Stimulated activated CD4-positive, alpha-beta T cell treated with anti-CD3 and anti-CD28 coated beads, TNF-alpha, amount 100 ng/mL, for 48 hours (primary cell): ENCODE measurements at places on chromosomes 6 and 20.

DNA sequence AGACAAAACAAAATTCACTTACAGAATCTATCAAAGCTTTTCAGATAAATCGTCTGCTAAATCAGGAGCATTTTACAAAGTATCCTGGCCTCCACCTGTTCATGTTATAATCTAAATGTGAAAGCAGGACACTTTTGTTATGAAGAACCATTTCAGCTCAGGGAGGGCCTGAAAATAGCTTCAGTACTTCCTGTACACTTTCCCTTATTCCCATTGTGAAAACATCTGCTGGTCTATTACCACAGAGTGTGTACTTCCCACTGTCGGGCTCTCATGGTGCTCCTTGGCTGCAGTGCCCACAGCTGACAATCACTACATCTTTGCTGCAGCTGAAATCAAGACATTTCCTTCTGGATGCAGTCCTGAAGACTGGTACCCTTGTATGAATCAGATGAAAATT lies 128.1 kb downstream of the OPRM1 start:
- DNase-seq, result no peak

GRCh38 chr6:34374069-34374468 lies 18.4 kb downstream of the NUDT3 start:
- DNase-seq, result no peak

GRCh38 chr6:53956068-53956711 lies 155.1 kb upstream of the MLIP start:
- no peak for DNase-seq

DNA sequence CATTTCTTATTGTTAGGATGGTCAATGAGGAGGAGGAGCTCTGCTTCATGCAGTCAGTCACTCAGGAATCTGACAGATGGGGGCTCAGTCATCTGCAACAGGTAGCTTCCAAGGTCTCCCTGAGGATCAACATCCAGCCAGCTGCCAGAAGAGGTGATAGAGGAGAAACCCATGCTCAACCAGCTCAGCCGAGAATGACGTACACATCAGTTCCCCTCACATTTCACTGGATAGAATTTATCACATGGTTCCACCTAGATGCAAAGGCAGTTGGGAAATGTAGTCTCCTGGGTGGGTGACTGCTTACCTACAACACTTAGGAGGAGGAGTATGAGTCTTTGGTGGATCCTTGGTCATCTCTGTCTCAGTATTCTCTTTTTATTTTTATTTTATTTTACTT lies 144.5 kb downstream of the CEBPB start:
- no peak for DNase-seq

GRCh38 chr20:15162079-15162647 lies 824.8 kb upstream of the FLRT3 start:
- DNase-seq, result no peak

GRCh38 chr6:17851720-17852161 lies 135.7 kb downstream of the KIF13A start:
- DNase-seq, result no peak

DNA sequence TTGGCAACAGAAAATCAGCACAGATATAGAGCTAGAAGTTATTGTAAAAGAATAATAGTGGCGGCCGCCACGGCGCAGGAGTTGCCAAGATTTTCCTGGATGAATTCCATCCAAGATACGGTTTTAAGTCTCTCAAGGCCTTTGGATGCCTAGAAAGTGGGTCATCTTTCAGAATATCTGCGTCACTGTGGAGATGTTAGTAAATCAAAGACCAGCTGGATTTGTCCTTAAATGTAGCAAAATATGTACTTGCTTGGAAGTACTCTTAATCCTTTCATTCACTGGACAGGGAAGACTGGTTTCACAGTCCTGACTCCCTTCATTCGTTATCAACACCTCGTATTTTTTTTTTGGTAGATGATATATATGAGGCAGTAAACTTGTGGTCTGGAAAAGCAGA lies 83.0 kb downstream of the SLC22A3 start:
- DNase-seq, result no peak

DNA sequence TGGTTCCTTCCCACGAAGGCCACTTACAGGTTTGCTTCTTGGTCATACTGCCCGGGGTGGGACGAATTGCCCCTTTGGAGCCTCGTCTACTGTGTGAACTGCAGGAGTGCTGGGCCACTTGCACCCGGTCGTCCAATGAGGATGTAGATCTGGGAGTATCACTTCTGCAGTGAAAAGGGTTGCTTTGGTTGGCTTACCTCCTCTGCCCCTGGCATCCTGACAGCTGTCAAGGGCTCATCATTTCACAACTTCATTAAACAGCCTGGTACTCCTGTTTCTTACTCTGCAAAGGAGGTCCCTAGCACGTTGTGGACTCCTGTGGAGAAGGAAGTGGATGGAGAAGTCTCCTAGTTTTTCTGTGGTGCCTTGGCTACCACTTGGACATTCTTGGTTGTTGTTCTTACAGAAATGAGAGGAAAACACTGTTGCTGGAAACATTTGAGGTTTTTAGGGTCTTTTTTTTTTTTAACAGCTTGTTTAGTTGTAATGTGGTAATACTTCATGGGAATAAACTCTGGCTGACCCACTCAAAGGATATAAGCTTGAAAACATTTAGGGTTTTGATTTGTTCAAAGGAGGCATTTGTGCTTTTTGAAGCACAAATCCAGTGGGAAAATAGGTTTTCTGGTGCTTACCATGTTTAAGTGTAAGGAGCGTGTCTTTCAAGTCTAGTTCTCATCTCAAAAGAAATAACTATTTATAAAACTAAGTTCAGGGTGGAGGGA lies 60.7 kb downstream of the AKAP12 start:
- DNase-seq, result no peak

- no peak for DNase-seq
Observed at GRCh38 chr20:46938434-46938833, 43.8 kb downstream of the EYA2 start.

DNA sequence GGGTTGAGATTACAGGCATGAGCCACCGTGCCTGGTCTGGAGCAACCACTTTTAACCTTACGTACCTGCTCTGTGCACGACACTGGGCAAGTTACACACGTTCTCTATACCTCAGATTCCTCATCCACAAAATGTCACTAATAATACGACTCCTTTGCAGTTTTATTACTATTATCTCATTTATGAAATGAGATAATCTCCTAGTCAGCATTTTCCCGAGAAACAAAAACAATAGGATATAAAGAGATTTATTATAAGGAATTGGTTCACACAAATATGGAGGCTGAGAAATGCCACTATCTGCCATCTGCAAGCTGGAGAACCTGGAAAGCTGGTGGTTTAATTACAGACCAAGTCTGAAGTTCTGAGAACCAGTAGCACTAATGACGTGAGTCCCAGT lies 12.0 kb upstream of the KIF13A start:
- DNase-seq, result no peak

- DNase-seq, result no peak
Observed at GRCh38 chr6:45822246-45822812, 193.3 kb downstream of the CLIC5 start.

DNA sequence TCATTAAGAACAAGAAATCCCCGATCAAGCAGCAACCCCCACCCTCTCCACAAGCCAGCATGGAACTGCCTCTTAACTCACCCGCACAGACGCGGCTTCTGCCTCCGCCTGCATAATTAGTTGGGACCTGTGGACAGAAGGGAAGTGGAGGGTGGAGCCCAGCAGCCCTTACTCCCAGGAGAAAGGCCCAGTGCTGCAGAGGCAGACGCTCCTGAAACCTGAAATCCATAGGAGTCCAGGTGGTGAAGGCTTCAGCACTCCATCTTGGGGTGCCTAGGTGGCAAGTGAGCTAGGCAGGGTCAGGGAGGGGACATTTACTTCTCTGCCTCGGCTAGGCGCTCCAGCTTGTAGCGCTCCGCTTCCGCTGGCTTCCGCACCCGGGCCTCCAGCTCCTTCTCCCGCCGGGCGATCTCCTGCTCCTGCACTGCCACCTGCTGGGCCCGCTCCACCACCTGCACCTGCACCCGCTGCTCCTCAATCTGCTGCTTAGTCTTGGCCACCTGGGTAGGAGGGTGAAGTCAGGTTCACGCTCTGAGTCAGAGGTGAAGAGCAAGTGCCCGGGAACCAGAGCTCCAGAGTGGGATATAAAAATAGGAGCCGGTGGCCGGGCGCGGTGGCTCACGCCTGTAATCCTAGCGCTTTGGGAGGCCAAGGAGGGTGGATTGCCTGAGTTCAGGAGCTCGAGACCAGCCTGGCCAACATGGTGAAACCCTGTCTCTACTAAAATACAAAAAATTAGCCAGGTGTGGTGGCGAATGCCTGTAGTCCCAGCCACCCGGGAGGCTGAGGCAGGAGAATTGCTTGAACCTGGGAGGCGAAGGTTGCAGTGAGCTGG lies 10.7 kb downstream of the TUBB start:
- DNase-seq, result peak; percentile 85

GRCh38 chr6:2111162-2111677 lies 134.2 kb downstream of the GMDS start:
- no peak for DNase-seq

GRCh38 chr20:38181207-38181801 lies 16.2 kb upstream of the TGM2 start:
- DNase-seq, result no peak

DNA sequence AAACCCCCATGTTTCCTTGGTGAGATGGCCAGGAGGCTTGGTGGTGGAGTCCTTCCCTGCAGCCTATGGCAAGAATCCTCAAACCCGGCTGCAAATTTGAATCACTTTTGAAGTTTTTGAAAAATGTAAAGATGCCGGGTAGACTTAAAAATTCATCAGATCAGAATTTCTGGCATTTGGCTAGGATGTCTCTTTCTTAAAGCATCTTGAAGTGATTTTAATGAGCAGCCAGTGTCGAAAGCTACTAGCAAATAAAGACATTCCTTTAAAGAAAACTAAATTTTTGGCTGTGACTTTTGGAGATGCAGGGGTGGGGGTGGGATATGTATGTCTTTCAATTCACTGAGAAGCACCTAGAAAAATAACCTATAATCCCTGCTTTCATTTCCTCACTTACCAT lies 25.6 kb upstream of the NOX3 start:
- DNase-seq, result no peak

- DNase-seq, result no peak
Observed at GRCh38 chr6:85995339-85996033, 352.8 kb upstream of the SYNCRIP start.

DNA sequence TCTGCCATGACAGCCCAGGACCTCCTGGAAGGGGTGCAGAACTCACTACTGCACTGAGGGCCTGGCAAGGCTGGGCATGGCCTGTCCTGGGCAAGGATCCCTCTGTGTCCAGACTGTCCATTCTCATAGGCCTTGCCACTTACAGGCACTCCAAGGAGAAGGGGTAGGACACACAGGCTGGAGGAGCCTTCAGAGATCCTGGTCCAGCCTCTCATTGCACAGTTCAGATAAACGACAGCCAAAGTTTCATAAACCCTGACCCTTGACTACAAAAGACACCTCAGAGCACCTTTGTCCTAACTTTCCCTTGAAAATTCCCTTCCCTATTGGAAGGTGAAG lies 19.6 kb downstream of the TGM3 start:
- DNase-seq, result no peak

DNA sequence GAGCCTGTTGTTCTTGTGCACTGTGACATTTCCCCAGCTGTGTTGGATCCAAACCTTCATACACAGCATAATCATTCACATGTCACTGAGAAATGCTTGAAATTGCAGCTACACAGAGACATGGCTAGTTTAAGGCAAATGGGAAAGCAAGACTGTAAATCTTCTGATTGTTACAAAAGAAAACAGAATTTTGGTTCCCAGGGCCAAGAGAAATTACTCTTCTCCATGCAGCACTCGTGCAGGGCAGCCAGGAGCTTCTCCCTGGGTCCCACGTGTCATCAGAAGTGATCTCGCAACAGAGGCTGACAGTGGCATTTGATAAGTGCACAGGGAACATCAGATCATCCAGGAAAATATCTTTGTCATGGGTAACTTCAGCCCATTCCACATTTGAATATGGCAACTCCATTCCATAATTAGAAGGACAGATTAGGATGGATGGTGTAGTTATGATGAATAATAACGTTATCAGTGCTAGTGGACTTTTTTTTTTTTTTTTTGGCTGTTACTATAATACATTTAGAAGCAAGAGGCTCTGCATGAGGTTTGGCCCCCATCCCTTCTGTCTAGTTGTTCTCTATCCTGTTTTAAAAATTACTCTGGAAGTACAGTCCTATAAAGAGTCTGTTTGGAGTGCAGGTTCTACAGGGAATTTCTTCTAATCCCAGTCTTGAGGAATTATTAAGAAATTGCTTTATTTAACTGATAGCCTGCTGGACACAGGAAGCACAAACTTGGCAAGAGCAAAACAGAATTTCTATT lies 571.0 kb upstream of the NOX3 start:
- no peak for DNase-seq

DNA sequence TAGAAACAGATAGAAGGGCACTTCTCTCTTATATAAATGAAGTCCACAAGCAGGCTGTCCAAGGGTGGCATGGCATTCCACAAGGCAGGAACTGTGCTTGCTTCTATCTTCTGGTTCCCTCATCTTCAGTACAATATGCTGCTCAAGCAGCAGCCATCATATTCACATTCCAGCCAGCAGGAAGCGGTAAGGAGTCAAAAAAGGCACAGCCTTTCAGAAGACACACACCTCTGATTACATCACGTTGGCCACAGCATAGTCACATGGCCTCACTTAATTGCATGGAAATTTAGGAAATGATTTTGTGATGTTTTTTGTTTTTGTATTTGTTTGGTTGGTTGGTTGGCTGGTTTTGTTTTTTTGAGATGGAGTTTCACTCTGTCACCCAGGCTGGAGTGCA lies 19.0 kb downstream of the REM1 start:
- DNase-seq, result no peak

DNA sequence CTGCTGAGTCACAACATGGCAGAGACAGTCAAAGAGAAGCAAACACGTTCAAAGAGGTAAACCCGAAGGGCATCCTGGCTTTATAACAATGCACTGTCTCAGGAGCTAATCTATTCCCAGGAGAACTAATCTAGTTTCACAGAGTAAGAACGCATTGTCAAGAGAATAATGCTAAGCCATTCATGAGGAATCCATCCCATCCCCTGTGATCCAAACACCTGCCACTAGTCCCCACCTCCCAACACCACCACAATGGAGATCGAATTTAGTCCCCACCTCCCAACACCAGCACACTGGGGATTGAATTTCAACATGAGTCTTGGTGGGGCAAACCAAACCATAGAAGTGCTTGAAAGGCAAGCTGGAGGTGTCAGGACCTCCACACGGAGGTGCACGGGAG lies 231.5 kb upstream of the ID4 start:
- DNase-seq, result no peak

GRCh38 chr6:155635416-155635815 lies 179.8 kb upstream of the NOX3 start:
- no peak for DNase-seq

DNA sequence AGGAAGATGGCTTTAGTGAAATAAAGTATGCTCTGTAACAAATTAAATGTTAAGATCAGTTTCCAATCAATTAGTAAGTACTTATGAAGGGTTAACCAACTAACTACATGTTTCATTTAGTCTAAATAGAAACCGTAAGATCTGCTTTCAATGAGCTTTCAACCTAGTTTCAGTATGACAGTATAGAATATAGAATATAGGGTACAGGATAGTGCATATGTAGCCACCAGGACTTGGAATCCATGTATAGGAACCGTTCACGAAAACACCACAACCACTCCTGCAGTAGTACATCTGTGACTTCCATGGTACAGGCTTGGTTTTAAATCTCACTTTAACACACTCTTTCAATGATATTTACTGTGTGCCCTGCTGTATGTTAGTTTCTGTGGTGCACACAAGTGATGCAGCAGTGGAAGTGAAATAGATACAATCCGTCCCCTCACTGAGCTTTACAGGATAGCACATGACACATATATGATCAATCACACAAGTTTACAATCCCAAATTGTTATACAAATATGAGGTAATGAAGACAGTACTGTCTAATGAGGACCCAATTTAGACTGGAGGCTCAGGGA lies 479.7 kb upstream of the MARCKS start:
- no peak for DNase-seq
